Daoy (cell line): ENCODE measurements at places on chromosomes 12 and 14.

DNA sequence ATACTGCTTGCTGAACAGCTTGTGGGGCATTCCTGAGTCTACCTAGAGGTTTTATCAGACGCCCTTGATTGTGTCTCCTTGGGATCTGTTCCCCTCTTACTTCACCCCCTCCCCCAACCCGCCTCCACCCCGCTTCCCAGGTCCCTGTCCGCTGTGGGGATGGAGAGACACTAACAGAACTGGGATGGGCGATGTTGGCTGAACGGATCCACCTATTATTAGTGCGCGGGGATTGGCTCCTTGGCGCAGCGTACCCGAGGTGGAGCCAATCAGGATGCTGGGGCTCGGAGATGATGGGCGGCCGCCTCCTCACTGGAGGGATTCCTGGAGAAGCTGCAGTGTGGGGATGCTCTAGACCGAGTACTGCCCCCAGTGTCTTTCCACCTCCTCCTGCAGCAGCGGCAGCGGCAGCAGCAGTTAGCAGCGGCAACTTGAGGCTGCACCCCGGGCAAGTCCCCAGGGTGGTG, at the start of gene SYT1:
TSS of gene SYT1 (plus strand) at position 372 of the 467 bp plus-strand sequence.
- peak; percentile 92 for DNase-seq

DNA sequence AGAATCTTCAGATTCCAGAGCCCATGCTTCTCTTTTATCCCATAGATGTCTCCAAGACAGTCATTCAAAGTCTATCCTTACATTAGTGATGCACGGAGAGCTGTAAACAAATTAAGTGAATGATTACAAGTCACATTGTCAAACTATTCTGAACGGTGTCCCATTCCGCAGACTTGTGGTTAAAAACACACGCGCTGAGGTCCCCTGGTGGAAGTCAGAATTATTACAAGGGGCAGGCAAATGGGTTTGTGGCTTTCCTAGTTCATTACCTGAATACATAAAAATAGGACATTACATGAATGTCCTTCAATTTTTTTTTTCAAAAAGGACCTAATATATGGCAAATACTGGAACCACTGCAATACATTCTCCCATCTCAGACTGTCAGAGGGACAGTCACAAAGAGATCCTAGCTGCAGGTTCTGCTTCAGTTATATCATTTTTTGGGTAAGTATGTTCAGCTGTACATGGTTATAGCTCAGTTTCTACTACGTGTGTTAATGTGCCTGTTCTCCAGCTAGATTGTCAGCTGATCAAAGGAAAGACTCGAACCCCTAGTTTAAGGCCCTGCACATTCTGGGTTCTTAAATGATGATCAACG, 53.1 kb upstream of the STON2 start:
- peak; percentile 56 for DNase-seq

DNA sequence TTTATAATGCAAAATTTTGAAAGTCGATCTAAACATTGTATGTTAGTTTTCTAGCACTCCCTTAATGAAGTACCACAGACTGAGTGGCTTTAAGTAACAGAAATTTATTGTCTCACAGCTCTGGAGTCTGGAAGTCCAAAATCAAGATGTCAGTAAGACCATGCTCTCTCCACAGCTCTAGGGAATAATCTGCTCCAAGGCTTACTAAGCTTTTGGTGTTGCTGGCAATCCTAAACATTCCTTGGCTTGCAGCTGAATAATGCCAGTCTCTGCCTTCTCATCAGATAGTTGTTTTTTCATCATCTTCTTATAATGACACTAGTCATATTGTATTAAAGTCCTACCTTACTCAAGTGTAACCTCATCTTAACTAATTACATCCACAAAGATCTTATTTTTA, 102.2 kb downstream of the RASSF9 start:
- DNase-seq: no peak

DNA sequence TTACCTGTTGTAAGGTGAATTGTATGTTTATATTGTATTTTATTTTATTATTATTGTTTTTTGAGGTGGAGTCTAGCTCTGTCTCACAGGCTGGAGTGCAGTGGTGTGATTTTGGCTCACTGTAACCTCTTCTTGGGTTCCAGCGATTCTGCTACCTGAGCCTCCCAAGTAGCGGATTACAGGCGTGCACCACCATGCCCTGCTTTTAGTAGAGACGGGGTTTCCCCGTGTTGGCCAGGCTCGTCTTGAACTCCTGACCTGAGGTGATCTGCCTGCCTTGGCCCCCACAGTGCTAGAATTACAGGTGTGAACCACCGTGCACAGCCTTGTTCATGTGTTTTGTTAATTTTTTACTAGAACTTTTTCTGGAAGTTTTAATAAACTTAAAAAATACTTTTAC, 3.8 kb downstream of the ATF7IP start:
- DNase-seq: no peak

DNA sequence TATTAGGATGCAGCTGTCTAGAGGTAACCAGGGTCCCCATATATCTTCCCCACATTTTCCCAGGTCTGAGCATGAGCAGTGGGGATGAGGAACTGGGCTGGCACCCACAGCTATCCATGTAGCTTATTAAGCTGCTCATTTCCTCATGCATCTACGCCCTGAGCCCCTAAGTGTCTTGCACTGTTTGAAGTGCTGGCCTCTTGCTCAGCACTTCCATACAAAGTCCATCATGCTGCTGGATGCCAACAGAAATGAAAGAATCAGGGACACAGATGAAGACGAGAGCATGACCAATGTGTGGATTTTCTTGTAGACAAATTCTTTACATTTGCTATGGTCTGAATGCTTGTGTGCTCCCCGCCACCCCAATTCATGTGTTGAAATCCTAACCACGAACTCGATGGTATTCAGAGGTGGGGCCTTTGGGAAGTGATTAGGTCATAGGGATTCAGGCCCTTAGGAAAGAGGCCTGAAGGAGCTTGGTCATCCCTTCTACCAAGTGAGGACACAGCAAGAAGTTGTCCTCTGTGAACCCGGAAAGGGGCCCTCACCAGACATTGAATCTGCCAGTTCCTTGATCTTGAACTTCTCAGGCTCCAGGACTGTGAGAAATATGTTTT, 54.5 kb downstream of the C12orf75 start:
- DNase-seq: no peak

DNA sequence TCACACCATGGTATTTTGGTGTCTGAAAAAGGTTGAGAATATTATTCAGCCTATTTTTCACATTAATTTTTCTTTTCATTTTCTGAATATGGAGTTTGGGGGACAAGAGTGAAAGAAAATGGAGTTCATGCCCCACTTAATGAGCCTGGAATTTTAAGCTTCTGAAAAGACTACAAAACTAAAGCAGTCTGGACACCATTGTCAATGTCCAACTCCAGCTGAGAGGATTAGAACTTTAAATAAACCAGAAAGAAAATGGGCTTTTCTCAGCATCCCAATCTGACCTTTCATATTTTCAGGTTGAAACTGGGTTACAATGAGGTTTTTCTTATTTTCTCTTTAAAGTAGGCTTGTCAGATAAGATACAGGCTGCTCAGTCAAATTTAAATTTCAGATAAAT, 207.7 kb downstream of the SLC6A15 start:
- no peak for DNase-seq

- no peak for DNase-seq
Measured at GRCh38 chr14:77243853-77244252, 27.2 kb downstream of the NGB start.

DNA sequence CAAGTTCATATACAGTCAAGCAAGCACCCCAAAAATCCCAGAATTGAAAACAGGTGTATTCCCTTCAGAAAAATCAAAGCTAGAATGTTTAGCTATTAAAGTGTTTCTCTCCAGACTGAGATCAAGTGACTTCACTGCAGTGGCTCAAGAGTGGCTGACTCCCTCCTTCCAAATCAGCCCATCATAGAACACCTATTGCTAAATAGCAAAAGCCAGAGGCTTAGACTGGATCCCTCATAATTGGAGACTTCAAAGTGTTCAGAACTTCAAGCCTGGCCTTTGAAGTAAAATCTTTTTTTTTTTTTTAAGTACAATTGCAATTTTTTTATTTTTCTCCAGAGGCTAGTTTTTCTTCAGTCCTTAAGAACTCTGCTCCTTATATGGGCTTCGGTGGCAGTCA, 50.0 kb upstream of the CERS5 start:
- no peak for DNase-seq

GRCh38 chr14:22821193-22822015, 6.2 kb upstream of the SLC7A7 start:
- no peak for DNase-seq

GRCh38 chr12:9095322-9095721, 20.4 kb downstream of the A2M start:
- DNase-seq: no peak

DNA sequence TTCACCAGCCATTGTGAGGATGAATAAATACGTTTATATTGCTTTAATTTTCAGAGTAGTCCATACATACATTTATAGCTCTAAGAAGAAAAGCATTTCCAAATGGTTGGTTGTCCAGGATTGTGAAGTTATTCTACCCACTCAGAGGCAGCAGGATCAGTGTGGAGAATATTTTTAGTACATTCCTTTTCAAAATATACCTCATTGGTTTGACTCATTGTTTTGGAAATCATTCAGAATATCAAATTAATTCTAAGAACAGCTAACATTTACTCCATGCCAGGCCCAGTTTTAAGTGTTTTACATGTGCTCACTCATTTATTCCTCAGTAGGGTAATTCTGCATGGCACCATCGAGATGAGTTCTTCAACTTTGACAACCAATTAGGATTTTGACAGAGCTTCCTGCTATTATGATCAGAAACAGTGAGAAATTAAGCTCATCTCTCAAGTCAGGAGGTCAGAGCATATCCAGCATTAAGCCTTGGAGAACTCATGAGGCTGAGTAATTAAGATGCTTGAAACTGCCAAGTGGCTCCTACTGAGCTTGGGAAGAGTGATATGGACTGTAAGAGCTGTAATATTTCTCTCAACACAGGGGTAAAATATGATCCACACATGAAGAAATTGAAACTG, 153.3 kb upstream of the CLEC14A start:
- no peak for DNase-seq

- no peak for DNase-seq
Measured at GRCh38 chr12:86721713-86722397, 465.7 kb upstream of the MGAT4C start.

DNA sequence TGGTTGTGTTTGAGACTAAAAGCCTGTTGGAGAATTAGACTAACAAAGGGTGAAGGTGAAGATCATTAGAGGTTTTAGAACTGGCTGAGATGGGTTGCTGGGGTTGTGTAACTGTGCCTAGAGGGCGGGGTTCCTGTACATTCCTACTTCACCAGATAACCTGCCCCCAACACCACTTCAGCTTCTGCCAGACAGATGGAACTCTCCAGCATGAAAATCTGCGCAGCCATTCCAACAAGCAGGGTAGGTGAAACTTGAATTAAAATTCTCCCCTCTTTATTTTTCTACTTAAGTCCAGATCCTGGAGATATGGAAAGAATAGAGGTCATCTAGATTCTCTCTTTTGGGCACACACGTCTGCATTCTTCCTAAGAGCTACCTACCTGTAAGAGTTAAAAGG, 6.0 kb downstream of the FOXG1 start:
- peak; percentile 21 for DNase-seq

DNA sequence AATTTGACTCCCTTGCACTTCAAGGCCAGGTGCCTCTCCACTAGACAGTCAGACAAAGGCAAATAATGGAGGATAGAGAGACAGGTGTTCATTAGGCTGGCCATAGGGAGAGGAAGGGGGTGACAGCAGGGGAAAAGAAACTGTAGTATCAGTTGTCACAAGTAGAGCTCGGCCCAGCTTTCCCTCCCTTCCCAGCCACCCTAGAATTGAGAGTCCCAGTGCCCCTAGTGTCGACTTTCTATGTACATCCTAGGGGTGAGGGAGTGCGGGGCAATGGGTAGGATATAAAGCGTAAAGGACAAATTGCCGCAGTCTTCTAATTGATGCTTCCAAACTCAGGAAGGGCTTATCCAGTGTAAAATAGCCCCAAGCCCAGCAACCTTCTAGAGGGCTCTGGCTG, 39.0 kb downstream of the BAZ2A start:
- no peak for DNase-seq

- no peak for DNase-seq
Measured at GRCh38 chr12:93757792-93758694, 80.9 kb downstream of the CRADD start.

DNA sequence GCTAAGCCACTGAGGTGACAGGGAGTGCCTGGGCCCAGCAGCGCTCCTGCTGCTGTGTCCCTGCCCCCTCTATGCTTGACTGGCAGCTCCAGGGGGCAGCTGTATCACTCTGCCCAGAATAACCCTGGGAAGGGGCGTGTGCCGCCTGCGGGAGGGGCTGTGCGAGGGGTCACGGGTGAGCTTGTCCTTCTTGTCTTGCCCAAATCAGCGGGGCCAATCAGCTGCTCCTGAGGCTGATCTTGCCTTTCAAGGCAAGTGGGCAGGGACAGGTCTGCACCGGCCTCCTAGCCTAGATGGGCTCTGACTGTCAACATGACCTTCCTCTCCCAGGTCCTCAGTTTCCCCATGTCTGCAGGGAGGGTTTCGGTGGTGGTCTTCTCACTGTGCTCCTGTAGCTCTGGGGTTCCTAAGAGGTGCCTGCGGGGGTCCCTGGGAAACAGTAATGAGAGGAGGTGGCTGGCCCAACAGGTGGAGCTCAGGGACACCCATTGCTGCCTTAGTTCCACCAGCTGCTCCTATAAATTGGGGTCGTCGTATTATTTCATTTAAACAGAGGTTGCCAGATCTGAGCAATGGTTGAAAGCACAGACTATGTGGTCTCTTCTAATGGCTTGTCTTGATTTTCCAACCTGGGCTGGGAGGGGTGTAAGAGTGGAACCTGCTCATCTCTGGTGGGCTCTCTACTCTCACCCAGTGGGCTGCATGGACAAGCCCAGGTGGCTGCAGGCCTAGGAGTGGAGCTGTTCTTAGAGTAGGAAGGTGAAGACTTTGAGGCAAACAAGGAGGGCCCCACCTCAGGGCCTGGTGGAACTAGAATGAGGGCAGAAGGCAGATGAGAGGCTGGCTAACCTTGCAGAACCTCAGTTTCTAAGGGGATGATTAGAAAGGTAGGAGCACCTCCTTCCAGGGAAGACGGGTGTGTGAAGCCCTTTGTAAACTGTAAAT, 11.7 kb downstream of the RTL1 start:
- no peak for DNase-seq

GRCh38 chr12:23895792-23896218, 53.7 kb downstream of the SOX5 start:
- DNase-seq: peak; percentile 10

- DNase-seq: peak; percentile 80
Measured at GRCh38 chr12:106903241-106903945, 52.3 kb upstream of the TMEM263 start.

- no peak for DNase-seq
Measured at GRCh38 chr12:88893801-88894200, 313.5 kb upstream of the KITLG start.

- peak; percentile 84 for DNase-seq
Measured at GRCh38 chr12:113591480-113591974, 119.9 kb upstream of the LHX5 start.

DNA sequence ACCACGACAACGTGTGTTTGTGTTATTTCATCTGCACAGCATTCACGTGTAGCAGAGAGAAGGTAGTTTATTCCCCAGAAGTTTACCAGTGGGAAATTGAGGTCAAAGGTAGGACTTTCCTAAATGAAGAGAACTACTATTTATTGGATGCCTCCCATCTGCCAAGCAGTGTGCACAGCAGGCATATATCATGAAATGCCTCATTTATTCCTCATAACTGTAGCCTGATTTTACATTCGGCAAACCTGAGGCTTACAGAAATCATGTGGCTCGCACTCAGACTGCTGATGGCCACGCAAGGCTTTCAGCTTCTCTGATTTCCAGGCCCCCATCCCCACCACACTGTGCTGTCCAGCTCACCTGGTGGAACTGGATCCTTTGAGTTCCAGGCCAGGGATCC, 33.5 kb downstream of the NTF3 start:
- DNase-seq: no peak
